Smooth muscle cell of trachea (primary cell): ENCODE measurements at places on chromosomes 7 and 10. TPM values are rescaled to one million over a fixed set of nuclear protein-coding genes. Genes with fewer than 3 reads are reported as not detected.

Gene SORBS1
- 0.15 and 0.17 TPM in 2 replicates for total RNA-seq

Gene CLRN3
- not detected in 2 replicates for total RNA-seq

Gene NPTX2
- under 0.01 TPM in 1 of 2 replicates, not detected in the other for total RNA-seq

Gene HEPACAM2
- 0.17 TPM in 1 of 2 replicates, not detected in the other for total RNA-seq

Gene CADPS2
- 25.3 and 29.1 TPM in 2 replicates for total RNA-seq

Gene ZP3
- 0.87 and 7.1 TPM in 2 replicates for total RNA-seq

Gene LOXL4
- total RNA-seq = 14.1 and 78.2 TPM in 2 replicates

Gene NRG3
- under 0.01 TPM in 1 of 2 replicates, not detected in the other for total RNA-seq

Gene PAX4
- total RNA-seq = not detected in 2 replicates

Gene HOXA2
- total RNA-seq = 1.3 and 2.6 TPM in 2 replicates

Gene RPEL1
- under 0.01 and 0.15 TPM in 2 replicates for total RNA-seq

Gene FOXI2
- not detected in 2 replicates for total RNA-seq

Gene IQUB
- 0.83 and 1.2 TPM in 2 replicates for total RNA-seq

Gene CLDN4
- 1.3 and 1.7 TPM in 2 replicates for total RNA-seq

Gene GIMAP5
- not detected in 2 replicates for total RNA-seq

Gene WNT8B
- total RNA-seq = not detected in 2 replicates

Gene TDRD1
- 0.29 and 0.50 TPM in 2 replicates for total RNA-seq

Gene ODAD2
- total RNA-seq = under 0.01 and 0.17 TPM in 2 replicates

Gene IGFBP1
- not detected in 2 replicates for total RNA-seq

Gene UPF2
- 18.0 and 24.6 TPM in 2 replicates for total RNA-seq

Gene CRCP
- total RNA-seq = 31.1 and 38.2 TPM in 2 replicates

Gene LARP4B
- 27.5 and 28.5 TPM in 2 replicates for total RNA-seq

Gene CREB5
- 37.7 and 48.1 TPM in 2 replicates for total RNA-seq

Gene LIPN
- not detected in 2 replicates for total RNA-seq

Gene SPDYE18
- total RNA-seq = not detected in 2 replicates

Gene STEAP4
- total RNA-seq = 1.2 and 1.7 TPM in 2 replicates

Gene FFAR4
- not detected in 2 replicates for total RNA-seq

Gene FGL2
- total RNA-seq = 29.9 and 31.0 TPM in 2 replicates

Gene POP7
- 31.4 and 40.1 TPM in 2 replicates for total RNA-seq

Gene USP6NL
- total RNA-seq = 10.3 and 11.1 TPM in 2 replicates

Gene CTBP2
- total RNA-seq = 78.1 and 85.5 TPM in 2 replicates

Gene TRPV5
- not detected in 2 replicates for total RNA-seq

Gene SPDYE6
- total RNA-seq = 0.15 and 0.17 TPM in 2 replicates

Gene GALNT17
- total RNA-seq = not detected in 2 replicates

Gene AGMO
- under 0.01 and 1.0 TPM in 2 replicates for total RNA-seq

Gene SPDYE1
- total RNA-seq = not detected in 2 replicates

Gene FGF8
- 0.17 TPM in 1 of 2 replicates, not detected in the other for total RNA-seq

Gene AASS
- total RNA-seq = 30.3 and 36.5 TPM in 2 replicates

Gene MCM10
- total RNA-seq = 0.99 and 6.0 TPM in 2 replicates

Gene LIPJ
- 0.17 TPM in 1 of 2 replicates, not detected in the other for total RNA-seq

Gene FANK1
- 1.3 and 3.1 TPM in 2 replicates for total RNA-seq

Gene SH2D4B
- not detected in 2 replicates for total RNA-seq

Gene CRYGN
- total RNA-seq = 0.58 and 0.83 TPM in 2 replicates

Gene C10orf105
- total RNA-seq = under 0.01 TPM in 1 of 2 replicates, not detected in the other

Gene VIPR2
- under 0.01 TPM in 1 of 2 replicates, not detected in the other for total RNA-seq

Gene BCAP29
- 34.6 and 67.5 TPM in 2 replicates for total RNA-seq

Gene PITX3
- 0.17 TPM in 1 of 2 replicates, not detected in the other for total RNA-seq
